Activated CD8-positive, alpha-beta memory T cell treated with anti-CD3 and anti-CD28 coated beads, Interleukin-2, amount 50 U/mL, for 48 hours (primary cell): ENCODE measurements at places on chromosomes 1 and 21.

DNA sequence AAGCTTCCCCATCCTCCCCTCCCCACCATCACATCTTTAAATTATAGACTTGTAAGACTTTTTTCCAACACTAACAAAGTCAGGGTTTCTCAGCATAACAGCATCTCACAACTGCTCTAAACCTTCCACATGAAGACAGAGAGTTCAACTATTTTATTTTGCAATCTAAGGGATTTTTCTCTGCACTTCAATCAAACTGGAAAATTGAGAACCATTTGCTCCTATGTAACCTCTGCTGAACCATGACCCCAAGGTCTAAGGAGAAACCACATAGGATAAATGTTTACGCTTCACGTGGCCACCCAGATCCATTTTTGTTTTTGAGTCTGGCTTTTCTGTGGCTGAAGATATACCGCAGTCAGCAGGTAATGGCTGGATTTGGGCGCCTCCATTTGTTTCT, 13.2 kb downstream of the ERRFI1 start:
- DNase-seq: no peak

- DNase-seq: no peak
These were observed 16.2 kb downstream of the AMPD2 start for GRCh38 chr1:109635862-109636200.

GRCh38 chr1:14568716-14569355, 29.6 kb upstream of the KAZN start:
- no peak for DNase-seq

DNA sequence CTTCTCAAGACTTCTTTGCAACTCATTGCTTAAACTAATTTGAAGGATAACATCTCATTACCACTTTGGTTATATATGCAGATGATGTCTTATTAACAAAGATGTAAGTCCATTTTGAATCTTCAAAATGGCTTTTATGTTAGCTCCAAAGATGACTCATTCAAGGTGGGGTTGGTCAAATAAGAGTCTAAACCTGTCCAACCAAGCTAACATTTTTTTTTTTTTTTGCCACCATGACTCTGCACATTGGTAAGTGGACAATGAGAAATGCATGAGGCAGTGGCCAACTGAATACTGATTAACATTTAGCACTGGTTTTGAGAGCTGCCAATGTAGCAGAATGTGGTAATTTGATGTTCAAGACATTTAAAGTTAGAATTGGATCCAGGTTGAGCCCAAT, 278 bp upstream of the KRTAP27-1 start:
- no peak for DNase-seq

- no peak for DNase-seq
These were observed 1299.0 kb upstream of the B3GALT2 start for GRCh38 chr1:194485432-194485831.

DNA sequence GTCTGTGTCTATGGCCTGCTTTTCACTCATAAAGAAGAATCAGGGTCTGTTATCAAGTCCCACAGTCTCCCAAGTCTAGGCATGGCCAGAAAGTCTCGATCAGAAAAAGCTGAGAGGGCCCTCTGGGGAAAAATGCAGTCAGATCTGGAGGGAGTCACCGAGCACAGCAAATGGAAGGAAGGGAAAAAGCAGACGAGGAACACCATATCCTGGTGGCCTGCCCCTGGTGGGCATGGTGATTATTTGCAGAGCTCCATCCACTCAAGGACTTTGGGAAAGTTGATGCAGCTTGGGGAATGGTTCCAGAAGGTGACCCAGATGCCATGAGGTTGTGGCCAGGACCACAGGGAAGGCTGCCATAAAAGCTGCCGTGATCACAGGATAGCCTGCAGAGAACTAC, 189.1 kb downstream of the CLIC6 start:
- DNase-seq: peak; percentile 30

- no peak for DNase-seq
These were observed 122.7 kb downstream of the PSMG1 start for GRCh38 chr21:39060485-39061083.

- DNase-seq: no peak
These were observed 10.9 kb downstream of the TCEANC2 start for GRCh38 chr1:54064299-54064698.

- DNase-seq: no peak
These were observed 25.6 kb upstream of the PTGFR start for GRCh38 chr1:78465143-78465542.

DNA sequence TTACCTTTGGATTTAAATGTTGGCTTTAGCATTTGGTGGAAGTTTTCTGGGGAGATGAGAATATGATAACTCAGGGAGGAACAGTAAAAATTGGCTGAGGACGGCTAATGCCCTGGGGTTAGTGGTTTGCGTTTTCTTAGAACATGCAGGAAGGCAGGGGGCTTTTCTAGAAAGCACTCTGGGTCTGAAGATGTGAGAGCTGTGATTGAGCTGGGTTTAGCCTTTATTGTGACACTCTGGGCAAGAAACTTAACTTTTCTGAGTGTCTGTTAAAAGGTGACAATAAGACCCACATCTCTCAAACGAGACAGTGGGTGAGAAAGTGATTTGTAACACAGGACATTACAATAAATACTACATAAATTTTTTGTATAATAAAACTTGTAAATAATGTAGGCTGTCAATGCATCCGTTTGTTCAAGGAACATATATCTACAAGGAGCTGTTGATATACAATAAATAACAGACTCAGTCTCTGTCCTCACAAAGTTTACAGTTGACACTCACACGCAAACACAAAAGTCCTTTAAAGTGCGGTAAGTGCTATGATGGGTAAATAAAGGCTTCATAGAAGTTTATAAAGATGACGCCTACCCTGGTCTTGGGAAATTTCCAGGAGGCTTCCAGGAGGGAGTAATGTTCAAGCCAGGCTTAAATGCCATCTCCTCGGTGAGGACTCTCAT, 49.5 kb upstream of the MRPS6 start:
- DNase-seq: no peak

DNA sequence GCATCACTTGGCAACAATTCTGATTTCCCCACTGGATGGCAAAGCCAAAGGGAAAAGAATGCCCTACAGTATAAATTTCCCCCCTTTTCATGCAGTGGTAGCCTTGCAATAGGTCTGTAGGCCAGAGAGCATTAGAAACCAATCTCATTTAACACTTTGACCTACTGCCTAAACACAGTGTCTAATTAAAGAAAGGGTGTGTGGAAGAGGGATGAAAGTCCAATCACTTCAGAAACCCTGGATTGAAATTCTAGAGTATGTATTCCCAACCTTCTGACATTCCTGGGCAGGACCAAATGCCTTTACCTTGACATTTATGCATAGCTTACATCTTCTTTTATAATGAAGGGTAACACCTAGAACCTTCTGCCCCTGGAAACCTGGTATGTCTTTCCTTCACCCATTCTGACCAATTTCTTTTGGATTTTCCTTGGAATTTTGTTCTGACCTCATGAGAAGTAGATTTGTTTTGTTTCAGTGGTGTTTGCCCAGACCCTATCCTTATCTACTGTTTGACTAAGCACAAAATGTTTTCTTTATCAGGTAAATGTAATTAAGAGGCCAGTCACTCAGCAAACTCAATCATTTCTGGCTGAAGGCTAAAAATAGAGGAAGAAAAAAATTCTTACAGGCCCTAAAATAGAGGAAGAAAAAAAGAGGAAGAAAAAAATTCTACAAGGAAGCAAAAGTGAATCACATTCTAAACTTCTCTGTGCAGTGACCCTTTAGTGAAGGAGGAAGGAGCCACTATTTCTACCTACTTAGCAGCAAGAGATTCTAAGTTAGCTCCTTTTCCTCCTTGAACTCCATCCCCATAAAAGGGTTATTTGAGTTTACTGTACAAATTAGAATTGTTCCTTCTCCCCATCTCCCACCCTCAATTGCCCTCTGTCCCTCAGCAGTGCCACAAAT, 129.5 kb upstream of the DSCAM start:
- DNase-seq: no peak

GRCh38 chr1:114745291-114745690, 12.5 kb downstream of the CSDE1 start:
- DNase-seq: no peak

- DNase-seq: no peak
These were observed 131.4 kb downstream of the MRPS6 start for GRCh38 chr21:34204481-34205439.

- no peak for DNase-seq
These were observed 40.8 kb upstream of the DPH5 start for GRCh38 chr1:101066260-101066936.

DNA sequence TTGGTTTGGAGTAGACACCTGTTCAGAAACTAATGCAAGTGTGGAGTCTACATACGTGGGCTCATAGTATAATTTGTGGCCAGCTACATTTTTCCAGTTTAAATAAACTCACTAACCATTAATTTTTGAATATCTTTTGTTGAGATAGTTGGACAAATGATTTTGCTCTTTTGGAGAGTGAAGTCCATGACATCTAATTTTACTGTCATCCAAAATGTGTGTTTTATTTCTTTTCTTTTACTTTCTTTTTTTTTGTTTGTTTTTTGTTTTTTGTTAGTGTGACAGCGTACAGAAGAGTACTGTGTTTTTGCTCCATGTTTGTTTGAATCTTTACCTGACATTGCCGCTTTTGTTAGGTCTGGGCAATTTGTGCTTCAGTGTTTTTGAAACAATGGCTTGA, 5.0 kb downstream of the RBM15 start:
- no peak for DNase-seq

DNA sequence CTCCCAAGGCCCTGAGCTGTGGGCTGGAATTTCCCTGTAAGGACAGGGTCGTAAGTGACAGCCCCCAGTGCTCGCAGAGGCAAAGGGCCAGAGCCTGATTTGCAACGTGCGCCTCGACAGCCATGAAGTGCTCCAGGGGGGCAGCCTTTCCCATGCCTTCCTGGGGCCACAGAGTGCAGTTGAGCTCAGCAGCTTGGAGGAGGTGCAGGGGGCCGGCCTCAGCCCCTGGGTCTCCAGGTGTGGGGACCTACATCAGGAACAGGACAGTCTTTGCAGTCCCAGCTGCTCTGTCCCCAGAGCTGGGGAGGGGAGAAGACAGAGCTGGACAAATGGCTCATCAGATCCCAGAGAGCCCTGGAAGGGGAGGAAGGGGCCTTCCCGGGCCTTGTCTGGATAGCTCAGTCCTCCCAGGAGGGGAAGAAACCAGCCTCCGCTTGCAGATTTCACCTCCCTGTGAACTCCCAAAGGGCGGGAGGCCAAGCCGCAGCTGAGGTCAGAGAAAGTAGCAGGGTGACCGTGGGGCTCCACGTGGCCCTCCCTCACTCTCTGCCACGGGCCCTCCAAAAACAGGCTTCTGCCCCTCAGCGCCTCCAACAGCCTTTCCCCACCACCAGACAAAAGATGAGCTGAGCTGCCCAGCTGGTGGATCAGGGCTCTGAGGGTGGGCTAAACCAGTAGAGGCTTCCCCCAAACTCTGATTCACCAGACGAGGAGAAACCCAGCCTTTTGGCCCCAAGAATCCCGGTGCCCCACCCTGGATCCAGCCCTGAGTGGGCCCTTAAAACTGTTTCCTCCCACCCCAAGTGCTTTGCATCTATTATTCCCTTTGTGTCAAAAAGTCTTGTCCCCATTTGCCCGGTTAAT, 76.5 kb downstream of the DHRS3 start:
- DNase-seq: no peak

GRCh38 chr1:12435639-12436344, 182.2 kb downstream of the DHRS3 start:
- no peak for DNase-seq

DNA sequence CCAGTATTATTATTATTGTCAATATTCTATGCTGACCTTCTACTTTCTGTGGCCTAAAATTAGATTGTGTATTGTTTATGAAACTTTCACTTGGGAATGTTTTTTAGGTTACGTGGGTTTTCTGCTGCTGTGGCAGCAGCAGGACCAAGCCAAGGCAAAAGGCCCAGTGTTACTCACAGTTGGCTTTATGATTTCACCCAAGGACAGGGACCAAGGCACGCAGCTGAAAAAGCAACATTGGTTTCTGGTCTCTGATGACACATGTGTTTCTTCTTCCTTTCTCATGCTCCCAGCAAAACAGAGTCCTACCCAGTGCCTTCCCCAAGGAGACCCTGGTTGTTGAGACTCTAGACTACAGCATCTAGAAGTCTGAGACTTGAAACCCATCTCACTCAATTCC, 413.7 kb downstream of the SETD4 start:
- DNase-seq: no peak

DNA sequence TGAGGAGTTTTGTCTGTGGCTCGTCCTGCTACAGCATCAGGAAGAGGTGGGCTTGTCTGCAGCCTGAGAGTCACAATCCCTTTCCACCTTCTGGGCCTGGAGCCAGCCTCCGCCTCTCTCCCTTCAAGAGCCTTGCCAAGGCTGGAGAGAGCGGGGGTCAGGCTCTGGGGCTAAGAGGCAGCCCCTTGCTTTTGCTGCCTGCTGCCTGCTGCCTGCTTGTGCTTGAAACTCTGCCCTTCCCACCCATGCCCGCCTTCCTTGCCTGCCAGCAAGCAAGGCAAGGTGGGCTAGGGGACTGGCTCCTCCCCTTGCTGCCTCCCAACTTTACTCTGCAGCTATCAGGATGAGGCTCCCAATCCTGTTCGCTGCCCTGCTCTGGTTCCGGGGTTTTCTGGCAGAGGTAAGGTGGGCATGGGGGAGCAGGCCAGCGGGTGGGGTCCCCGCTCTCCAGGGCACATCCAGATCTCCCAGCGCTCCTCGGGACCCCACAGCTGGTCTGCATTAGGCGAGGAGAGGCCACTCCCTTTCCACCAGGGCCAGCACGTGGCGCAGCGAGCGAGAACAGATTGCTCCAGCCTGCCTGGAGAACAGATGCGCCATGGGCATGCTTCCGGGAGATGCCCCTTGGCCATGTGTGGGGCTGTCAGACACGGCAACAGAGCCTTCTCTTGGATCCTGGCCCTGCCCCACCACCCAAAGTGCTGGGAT, 7.5 kb upstream of the PTPN7 start:
- DNase-seq: no peak

DNA sequence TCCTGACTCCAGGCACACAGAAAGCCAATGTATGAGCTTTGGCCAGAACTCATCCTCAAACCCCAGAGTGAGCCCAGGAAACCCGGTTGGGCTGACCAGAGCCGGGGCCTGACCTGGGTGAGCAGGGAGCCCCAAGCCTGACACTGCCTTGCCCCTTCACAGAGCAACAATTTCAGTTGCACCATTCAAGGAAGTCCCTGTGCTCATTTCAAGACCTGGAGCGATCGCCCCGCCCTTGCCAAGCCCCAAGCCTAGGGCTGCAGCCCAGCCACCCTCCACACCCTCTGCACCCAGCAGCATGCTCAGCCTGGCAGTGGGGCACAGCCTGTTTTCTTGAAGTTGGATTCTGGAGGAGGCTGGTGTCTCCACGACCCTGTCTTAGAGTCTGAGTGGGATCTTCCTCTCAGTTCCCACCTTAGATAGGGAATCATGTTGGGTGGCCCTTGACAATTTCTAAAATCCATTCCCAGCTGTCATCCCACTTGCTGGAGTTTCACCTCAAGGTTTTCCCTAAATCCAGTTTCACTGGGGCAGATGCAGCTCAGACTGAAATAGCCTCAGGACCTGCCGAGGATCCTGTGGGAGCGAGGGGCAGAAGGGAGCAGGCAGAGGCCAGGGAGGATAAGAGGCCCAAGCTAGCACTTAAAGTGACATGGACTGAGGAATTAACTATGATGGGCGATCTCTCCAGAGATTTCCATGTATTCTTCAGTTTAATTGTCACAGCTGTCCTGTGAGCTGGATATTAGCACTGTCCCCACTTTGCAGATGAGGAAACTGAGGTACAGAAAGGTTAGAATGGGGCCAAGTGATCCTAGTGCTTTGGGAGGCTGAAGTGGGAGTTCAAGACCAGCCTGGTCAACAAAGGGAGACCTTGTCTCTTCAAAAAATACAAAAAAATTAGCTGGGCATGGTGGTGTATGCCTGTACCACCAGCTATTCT, 2.5 kb downstream of the NBL1 start:
- DNase-seq: peak; percentile 57

- DNase-seq: peak; percentile 26
These were observed 11.7 kb upstream of the FOXO6 start for GRCh38 chr1:41349361-41350054.

- no peak for DNase-seq
These were observed 12.1 kb downstream of the HIPK1 start for GRCh38 chr1:113941245-113941559.
